ENCODE measurements at places on chromosomes 2 and 18.
A peak's percentile ranks its signal among the peaks of the same experiment; 100 is the strongest.

GRCh38 chr2:223050900-223051504 is 988 bp upstream of the KCNE4 start:
- no peak for DNase-seq

GRCh38 chr18:5630057-5630899 is 86.5 kb upstream of the EPB41L3 start:
- no peak for DNase-seq

DNA sequence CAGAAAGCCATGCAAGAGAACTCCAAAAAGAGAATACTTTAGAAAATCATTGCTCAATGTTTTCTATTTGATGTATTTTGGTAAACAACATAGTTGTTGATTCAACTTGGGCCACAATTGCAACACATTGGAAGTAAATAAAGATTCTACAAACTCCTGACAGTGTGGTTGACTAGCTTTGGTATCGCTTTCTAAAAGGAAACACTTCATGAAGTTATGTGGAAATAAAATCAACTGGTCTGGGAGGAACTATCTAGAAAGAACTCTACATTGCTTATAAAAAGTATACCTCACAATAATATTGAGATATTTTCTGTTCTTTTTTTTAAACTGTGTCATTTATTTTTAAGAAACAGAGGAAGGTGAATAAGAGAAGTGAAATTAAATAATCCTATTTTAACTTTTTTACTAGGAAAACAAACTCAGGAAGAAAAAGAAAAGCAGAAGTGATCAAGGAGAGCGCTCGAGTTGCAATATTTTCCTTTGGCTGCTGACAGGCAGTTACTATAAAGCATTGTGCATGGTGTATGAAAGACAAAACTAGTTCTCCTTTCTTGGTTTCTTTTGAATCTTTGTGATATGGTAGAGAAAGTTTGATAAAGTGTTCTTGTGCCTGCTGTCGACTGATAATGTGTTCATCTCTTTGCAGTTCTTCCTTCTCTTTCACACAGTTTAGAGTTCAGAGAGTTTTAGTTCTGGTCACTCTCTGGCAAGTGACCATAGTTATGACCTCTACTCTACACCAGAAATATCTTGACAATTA is 3.0 kb downstream of the DHRS9 start:
- no peak for DNase-seq

GRCh38 chr2:70086278-70086837 is 919 bp upstream of the PCBP1 start:
- peak; percentile 50 for DNase-seq

DNA sequence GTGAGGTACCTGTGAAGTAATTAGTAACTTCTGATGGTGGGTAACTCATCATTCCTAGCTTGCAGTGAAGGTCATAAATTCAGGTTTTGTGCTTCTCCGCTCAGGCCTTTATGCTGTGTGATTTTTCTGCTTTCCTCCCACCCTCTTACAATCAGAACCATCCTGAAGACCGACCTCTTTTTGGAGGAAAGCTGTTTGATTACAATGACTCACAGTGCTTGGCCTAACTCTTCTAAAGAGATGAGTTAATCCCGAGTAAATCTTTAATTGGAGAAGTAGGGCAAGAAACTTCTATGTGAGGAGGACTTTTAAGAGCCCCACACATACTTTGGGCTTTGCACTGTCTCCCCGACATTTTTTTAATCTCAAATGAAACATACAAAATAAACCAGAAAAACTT is 53.1 kb downstream of the TTC27 start:
- DNase-seq, result no peak

GRCh38 chr2:16019617-16020351 is 79.4 kb downstream of the MYCN start:
- no peak for DNase-seq

DNA sequence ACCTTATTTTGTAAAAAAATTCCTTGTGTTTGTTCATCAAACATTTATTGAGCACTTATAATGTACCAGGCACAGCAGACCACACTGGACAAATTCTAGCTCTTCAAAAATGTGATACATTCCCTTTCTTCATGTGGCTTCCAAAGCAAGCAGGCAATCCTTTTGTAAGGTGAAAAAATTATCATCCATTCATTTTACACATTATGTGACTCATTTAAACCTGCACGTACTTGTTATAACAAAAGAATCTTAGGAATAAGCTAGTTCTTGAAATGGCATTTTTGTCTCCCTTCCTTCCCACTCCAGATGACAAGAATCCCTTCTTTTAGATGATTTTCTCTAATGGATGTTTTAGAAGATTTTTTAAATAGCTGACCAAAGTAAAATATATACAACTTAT is 104.6 kb downstream of the KLF7 start:
- DNase-seq, result no peak

DNA sequence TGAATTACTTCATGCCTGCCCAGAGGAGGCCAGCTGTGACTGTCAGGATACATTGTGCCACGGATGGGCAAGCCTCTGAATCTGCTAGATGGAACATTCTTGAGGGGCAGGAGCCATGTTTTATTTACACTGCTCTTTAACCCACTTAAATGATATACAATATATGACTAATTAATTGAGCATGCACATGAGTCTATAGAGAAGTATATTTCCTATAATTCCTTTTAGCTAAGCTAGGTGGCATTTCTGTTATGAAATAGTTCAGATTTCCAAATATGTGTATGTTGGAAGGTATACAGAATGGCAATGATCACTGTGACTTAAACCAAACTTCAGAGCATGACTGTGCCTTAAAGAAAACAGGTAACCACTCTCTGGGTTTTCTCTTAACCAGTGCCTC is 131.7 kb downstream of the RAB3GAP1 start:
- no peak for DNase-seq

GRCh38 chr2:54161660-54162424 is 46.4 kb downstream of the ACYP2 start:
- DNase-seq, result no peak

GRCh38 chr2:11562476-11562875 is 28.6 kb downstream of the GREB1 start:
- no peak for DNase-seq

DNA sequence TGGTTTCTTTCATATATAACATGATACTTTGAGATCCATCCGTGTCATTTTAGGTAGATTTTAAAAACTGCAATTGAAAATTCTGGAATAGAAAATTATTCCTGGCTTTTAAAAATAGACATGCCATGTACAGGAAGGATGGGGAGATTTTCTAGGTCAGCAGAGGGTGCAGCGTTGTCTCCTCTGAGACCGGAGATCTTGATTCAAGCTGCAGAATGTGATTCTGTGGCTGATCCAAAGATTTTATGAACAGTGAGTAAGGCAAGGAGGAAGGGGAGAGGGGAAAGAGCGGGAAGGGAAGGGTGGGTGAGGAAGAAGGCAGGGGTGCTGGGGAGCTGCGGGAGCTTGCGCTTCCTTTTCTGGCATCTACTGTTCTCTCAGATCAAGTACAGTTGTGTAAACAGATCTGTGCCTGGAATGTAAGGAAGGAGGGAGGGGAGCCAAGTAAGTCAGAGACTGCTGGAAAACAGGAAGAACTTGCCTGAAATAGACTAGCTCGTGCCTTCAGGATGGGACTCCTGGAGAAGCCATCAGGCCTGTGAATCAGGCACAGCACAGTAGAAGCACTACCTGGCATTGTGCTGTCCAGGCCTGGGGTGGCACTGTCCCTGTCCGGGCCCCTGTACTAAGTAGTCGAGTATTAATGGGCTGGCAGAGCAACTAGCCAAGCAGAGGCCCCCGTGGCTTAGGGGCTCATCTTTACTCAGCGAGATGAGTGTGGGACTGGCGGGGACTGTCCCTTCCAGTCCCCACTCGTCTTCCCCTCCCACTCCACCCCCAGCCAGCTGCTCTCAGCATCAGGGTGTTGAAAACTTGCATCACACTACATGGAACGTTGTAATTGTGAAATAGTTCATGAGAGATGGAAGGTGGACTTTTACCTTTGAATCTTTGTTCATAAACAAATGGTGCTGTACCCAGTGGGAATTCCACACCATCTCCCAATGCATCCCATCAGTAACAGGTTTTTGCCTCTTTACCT is 163.5 kb downstream of the UXS1 start:
- DNase-seq, result no peak

- peak; percentile 45 for DNase-seq
Measured at GRCh38 chr2:208040199-208041171, 15.2 kb upstream of the PLEKHM3 start.

- DNase-seq, result no peak
Measured at GRCh38 chr2:32652555-32653209, 24.8 kb downstream of the TTC27 start.

DNA sequence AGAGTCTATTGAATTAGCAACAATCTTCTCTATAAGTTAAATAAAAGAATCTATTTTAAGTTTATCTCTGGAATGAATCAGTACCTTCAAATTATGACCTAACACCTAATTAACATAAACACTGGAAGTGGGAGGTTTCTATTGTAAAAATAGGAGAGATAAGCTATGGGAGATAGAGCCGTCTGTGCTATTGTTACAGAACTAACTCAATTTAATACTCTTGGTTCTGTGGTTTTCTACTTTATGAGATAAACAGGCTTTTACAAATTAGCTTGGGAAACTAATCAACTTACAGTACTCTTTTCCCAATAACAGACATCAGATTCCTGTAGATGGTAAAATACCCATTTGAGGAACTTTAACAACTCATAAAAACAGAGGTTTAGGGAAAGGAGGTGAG is 25.6 kb upstream of the STAT1 start:
- no peak for DNase-seq

- DNase-seq, result no peak
Measured at GRCh38 chr18:12405066-12405465, 2.7 kb upstream of the PRELID3A start.

DNA sequence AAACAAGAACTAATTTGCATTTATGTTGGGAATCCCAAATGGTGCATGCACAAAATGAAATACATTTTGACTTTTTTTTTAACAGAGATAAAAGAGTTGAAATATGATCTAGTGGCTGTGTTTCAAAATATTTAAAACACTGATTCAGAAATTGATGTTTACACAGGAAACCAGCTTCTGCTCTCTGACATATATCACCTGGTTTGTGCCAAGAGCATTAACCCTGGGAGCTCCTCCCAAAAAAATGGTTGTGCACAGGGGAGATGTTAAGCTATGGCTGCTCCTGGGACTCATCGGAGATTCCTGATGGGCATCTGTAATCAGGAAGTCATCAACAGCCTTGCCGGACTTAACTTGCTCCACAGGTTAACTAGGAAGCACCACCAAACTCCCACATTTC is 65.2 kb upstream of the MAL start:
- no peak for DNase-seq

GRCh38 chr2:150595803-150596470 is 108.5 kb upstream of the RND3 start:
- no peak for DNase-seq

DNA sequence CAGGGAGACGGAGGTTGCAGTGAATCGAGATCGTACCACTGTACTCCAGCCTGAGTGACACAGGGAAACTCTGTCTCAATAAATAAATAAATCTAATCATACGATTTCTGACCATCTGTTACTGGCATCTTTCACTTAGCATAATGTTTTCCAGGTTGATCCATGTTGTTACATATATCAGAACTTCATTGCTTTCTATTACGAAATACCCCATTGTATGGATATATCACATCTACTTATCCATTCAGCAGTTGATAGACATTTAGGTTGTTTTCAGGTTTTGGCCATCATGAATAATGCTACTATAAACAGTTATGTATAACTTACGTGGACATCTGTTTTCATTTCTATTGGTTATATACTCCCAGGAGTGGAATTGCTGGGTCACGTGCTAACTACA is 303.9 kb downstream of the PAX3 start:
- no peak for DNase-seq

DNA sequence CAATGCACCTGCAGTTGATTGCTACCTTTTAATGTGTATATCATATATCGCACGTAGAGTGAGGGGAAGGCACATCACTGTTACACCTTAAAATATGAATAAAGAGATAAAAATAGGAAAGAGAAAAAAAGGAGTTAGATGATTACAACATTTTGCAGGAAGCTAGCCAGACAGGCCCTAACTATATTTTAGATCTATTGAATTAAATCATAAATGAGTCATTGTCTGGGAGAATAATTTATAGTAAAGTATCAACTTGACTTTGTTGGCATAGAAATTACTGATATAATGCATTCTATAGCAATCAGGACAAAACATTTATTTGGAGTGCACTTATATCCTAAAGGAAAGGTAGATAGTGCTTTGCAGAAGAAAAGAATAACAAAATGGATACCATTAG is 384.9 kb upstream of the NXPH2 start:
- DNase-seq, result no peak

DNA sequence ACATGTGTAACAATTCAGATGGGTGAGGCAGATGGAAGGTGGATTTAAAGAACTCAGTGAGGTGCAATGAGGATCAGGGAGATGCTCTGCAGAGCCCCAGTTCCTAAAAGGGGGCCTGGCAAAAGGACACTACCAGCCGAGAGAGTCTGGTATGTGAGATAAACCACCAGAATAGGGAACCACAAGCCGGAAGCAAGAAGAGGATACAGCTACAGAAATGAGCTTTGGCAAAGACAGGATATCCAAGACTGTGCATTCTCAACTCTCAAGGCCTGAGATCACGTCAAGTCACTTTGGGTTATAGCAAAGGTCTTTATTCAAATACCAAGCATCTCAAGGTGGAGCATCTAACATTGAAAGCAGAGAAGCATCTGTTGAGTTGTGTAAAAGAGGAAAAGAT is 293.5 kb downstream of the ARHGAP15 start:
- no peak for DNase-seq

GRCh38 chr18:12839526-12840196 is 44.4 kb downstream of the PTPN2 start:
- no peak for DNase-seq

DNA sequence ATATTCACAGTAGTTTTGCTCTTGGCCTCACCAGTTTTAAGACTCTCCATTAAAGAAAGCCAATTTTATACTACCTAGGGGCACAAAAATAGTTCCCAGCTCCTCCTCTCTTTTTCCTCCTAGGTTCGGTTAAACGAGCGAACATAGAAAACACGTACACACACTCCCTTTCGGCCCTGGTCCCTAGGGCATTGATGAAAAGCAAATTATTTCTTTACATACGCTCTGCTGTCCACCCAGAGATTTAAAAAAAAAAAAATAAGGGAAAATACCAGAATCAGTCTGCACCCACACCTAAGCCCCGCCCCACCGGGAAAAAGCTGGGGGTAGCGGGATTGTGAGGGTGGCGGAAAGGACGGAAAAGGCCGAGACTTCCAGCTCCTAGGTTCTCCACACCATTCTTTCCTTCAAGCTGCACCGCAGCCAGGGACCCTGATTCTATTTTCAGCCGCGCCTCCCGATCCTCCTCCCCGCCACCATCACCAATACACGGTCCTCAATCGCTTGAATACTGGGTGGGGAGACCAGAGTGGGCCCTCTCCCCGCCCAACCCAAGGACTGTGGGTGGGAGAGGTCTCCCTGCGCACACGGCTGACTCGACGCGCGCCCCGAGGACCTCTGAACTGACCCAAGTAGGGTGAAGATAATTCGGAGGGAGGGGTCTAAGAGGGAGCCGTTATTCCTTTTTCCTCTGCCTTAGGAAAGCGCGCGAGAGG is 769 bp downstream of the ATF2 start:
- no peak for DNase-seq

DNA sequence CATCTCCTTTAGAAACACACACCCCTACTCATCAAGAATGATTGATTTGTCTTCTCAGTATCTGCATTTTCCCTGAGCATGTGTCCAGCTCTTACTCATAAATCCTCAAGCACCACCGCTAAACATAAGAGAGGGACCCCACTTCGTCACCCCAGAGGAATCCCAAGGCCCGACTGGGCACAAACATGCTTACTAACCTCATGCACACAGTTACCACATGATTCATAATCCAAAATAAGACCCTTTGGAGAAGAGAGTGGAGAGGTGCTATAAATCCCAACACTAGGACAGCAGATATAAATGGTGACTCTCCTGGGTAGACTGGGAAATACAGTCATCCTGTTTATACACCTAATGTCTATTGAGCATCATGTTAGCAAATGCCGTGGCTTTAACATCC is 843.2 kb upstream of the ID2 start:
- no peak for DNase-seq

All from stimulated activated CD8-positive, alpha-beta memory T cell treated with anti-CD3 and anti-CD28 coated beads, Interleukin-15, amount 100 ng/mL, for 24 hours (primary cell).